Kidney epithelial cell (primary cell): ENCODE measurements at places on chromosomes 4 and X. TPM values are rescaled to one million over a fixed set of nuclear protein-coding genes. Genes with fewer than 3 reads are reported as not detected.

DNA sequence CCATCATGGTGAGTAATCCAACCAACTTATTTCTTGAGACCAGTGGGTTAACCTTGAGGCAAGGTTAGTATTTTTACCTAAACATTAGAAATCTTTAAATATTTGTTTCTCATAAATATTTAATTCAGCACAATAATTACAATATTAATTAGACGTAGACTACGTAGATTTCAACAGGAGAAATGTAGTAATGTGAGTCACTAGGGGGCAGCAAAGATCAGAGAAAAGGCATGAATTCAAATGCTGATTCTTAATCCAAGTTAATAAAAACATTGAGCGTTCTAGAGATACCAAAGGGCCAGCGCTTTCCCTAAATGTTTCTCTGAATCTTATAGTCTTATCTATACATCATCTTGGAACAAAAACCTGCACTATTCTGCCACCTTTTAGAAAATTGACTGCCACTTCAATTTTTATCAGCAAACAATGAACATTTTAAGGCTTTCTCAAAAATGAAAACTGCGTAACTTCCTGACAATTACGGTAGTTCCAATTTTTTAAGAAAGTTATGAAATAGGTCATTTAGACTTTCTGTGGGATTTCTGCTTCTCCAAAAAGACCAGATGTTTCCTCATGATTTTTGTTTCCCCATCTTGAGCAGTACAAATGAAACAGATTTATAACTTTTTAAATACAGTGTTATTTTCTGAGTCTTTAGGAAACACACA lies 180.7 kb downstream of the GASK1B start:
- DNase-seq, result no peak

GRCh38 chr4:184201179-184201578 lies 16.5 kb downstream of the ENPP6 start:
- no peak for DNase-seq

DNA sequence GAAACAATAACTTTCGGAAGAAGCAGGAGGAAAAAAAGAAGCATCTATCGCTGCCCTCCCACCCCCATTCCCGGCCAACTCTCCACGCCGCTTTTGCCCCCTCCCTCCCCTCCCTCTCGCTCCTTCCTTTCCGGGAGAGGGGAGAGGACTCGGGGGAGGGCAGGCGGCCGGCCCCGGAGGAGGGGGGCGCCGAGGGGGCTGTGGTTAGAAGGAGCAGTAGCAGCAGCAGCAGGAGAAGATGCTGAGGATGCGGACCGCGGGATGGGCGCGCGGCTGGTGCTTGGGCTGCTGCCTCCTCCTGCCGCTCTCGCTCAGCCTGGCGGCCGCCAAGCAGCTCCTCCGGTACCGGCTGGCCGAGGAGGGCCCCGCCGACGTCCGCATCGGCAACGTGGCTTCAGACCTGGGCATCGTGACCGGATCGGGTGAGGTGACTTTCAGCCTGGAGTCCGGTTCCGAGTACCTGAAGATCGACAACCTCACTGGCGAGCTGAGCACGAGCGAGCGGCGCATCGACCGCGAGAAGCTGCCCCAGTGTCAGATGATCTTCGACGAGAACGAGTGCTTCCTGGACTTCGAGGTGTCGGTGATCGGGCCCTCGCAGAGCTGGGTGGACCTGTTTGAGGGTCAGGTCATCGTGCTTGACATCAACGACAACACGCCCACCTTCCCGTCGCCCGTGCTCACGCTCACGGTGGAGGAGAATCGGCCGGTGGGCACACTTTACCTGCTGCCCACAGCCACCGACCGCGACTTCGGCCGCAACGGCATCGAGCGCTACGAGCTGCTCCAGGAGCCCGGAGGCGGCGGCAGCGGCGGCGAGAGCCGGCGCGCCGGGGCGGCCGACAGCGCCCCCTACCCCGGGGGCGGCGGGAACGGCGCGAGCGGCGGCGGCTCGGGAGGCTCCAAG lies 1.3 kb downstream of the PCDH7 start:
- DNase-seq, result no peak

DNA sequence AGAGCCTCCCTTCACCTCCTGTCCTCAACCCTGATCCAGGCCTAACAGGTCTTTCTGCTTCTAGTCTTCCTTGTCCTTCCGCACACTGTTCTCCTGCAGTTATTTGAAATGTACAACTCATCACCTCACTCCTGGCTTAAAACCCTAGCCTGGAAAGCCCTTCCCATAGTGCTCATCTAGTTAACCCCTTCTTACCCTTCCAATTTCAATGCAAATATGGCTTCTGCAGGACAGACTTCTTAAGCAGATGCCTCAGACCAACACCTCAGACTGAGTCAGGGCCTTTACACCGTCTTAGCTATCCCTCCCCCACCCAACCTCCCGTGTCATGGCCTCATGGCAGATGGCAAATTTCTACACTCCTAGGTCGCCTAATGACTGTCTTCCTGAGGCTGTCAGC lies 130.4 kb downstream of the BCOR start:
- DNase-seq, result no peak

- no peak for DNase-seq
Observed at GRCh38 chr4:60129740-60130139, 1070.4 kb upstream of the ADGRL3 start.

GRCh38 chr4:1215141-1216075 lies 33.5 kb downstream of the CTBP1 start:
- DNase-seq, result no peak

- DNase-seq, result no peak
Observed at GRCh38 chrX:35499071-35499862, 298.9 kb upstream of the MAGEB16 start.

DNA sequence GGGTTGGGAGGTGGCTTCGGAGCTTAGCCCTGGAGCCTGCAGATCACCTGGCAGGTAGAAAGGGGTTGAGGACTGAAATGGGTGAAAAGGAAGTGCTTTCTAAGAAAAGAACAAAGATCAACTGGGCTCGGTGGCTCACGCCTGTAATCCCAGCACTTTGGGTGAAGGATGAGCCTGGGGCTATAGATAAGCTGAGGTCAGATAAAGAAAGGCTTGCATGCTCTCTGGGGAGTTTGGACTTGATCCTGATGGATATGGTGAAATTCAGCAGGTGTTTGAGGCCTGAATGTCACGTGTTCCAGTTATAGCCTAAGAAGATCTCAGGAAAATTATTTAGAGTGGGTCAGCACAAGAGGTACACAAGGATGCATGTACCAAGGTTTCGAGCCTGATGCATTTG lies 40.8 kb downstream of the SLC34A2 start:
- DNase-seq, result no peak

DNA sequence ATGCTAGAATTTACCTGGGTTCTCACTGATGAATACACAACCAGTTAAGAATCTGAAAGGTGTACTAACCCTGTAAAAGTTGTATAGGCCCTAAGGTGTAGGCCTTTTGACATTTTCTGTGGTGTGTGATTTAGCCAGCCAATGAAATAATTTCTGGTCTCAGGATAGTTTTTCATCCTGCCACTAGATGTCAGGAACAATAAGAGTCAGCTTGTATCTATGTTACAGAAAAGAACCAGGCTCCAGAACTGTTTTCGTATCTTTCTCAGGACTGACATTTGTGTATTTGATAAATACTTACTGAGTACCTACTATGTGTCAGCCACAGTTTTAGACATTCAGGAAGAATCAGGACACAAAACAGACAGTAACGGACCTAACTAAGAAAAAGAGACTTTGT lies 673.6 kb upstream of the TENM3 start:
- DNase-seq, result no peak

- no peak for DNase-seq
Observed at GRCh38 chr4:26317766-26318165, 3.0 kb upstream of the RBPJ start.

DNA sequence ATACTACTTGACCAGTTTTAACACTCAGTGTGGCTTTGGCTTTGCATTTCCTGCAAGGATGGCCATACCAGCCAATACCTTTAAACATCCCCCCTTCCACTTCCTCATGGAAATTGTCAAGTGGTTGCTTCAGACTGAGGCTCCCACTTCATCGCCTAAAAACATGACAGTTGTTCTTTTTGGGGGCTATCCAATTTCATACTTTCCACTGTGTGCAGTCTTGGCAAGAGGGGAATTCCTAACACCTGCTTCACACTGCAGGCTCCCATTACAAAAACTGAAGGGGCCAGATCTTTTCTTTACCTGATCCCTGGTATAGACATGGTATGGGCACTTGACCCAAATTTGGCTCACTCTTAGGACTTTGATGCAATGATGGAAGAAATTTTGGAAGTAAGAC lies 28.5 kb upstream of the TSR2 start:
- DNase-seq, result no peak

- DNase-seq, result no peak
Observed at GRCh38 chr4:1874201-1874600, 3.0 kb downstream of the NSD2 start.

DNA sequence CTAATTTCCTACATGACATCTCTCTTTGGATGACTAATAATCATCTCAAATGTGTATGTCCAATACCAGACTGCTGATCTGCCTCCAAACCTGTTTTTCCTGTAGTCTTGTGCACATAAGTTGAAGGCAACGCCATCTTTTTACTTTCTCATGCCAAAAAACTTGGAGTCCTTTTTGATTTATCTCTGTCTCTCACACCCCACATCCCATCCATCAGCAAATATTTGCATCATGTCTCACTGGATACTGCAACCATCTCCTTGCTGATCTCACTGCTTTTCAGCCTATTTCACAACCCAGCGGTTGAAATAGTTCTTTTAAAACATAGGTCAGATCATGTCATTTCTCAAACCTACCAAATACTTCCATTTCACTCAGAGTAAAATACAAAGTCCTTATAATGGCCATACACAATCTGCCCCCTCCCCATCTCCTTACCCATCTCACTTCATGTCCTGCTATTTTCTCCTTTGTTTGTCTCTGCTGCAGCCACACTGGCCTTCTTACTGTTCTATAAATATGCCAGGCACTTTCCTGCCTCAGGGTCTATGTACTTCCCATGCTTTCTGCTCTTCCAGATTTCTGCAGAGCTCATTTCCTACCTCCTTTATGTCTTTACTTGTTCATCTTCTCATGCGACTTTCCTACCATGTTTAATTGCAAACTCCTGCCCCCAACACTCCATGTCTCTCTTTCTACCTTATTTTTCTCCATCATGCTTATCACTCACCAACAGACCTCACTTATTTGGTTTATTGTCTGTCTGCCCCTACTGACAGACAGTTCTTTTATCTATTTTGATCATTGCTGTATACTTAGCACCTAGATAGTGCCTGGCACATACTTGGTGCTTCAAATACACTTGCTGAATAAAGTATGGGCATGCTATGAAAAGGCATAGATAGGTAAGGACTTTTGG lies 98.8 kb downstream of the ANXA3 start:
- DNase-seq, result no peak

GRCh38 chr4:68717999-68718398 lies 47.5 kb upstream of the UGT2B15 start:
- DNase-seq, result no peak

- DNase-seq, result no peak
Observed at GRCh38 chr4:57448452-57448851, 338.3 kb upstream of the IGFBP7 start.

DNA sequence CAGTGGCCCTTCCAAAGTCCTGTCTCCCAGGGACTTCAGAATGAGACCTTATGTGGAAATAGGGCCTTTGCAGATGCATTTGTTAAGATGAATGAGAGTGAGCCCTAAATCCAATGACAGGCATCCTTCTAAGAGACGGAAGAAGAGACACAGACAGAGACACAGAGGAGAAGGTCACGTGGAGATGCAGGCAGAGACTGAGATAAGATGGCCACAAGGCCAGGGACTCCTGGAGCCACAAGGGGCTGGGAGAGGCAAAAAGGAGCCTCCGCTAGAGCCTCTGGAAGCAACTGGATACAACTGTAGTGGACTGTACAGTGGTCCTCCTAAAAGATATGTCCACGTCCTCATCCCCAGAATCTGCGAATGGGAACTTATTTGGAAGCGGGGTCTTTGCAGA lies 19.0 kb upstream of the CD99 start:
- DNase-seq, result no peak

- DNase-seq, result no peak
Observed at GRCh38 chr4:110381784-110382183, 94.2 kb upstream of the ENPEP start.

DNA sequence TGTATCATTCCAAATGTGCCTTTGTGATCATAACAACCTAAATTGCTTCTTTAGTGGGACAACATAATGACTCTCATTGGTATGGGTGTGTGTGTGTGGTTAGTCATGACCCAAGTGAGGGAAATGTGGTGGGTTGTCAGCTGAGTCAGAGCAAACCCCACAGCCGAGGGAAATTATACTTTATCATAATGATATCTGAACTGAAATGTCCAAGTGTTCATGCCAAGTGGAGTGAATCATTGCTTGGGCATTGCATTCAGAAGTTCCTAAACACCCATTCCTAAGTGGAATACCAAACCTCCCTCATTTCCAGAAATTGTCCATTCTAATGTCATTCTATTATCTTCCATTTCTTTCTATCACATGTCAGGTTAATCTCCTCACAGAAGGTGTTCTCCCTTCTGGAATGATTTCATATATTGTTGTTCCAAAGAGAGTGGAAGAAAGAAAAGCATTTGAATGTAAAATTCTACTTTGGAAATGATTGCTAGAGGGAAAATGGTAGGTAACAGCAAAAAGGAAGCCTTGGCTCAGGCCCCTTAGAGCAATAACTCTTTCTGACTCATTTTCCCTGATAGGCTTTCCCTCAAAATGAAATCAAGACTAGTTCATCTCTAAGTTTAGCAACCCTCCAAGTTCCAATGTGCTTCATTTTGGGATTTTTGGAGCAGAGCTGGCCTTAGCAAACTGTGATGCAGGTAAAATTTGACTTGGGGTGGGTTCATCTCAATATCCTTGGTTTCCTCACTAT lies 230.7 kb upstream of the KCNIP4 start:
- DNase-seq, result peak; percentile 49

- no peak for DNase-seq
Observed at GRCh38 chr4:78019414-78019813, 37.7 kb upstream of the FRAS1 start.

DNA sequence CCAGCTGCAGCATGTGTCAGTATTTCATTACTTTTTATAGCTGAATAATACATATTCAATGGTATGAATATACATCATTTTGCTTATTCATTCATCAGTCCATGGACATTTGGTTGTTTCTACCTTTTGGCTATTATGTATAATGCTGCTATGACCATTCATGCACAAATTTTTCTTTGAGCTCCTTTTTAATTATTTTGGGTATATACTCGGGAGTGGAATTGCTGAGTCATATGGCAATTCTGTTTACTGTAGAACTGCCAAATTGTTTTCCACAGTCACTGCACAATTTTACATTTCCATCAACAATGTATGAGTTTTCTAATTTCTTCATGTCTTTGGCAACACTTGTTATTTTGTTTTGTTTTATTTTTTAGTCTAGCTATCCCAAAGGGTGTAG lies 405.9 kb upstream of the PITX2 start:
- DNase-seq, result no peak

Gene YTHDC1
- total RNA-seq, result 37.7 and 46.1 TPM in 2 replicates

Gene EDNRA
- 11.7 and 13.8 TPM in 2 replicates for total RNA-seq

Gene GATA1
- total RNA-seq, result not detected in 2 replicates

Gene GRIA2
- total RNA-seq, result not detected in 2 replicates

Gene TEC
- 1.8 and 3.2 TPM in 2 replicates for total RNA-seq

Gene XAGE1A
- not detected in 2 replicates for total RNA-seq

Gene RTL3
- total RNA-seq, result not detected in 2 replicates

Gene USP27X
- total RNA-seq, result 3.1 and 3.4 TPM in 2 replicates

Gene GIMD1
- total RNA-seq, result not detected in 2 replicates

Gene ZFP92
- total RNA-seq, result 1.8 and 1.9 TPM in 2 replicates

Gene USP17L17
- total RNA-seq, result not detected in 2 replicates

Gene TBX22
- not detected in 2 replicates for total RNA-seq

Gene XAGE2
- total RNA-seq, result not detected in 2 replicates

Gene PPEF1
- 0.14 TPM in 1 of 2 replicates, not detected in the other for total RNA-seq

Gene PPEF2
- not detected in 2 replicates for total RNA-seq

Gene NLGN3
- total RNA-seq, result 0.13 and 0.34 TPM in 2 replicates

Gene CISD2
- 26.2 and 30.4 TPM in 2 replicates for total RNA-seq

Gene KIT
- total RNA-seq, result 0.34 and 1.7 TPM in 2 replicates

Gene FHIP1A
- 10.0 and 11.5 TPM in 2 replicates for total RNA-seq

Gene DDIT4L
- total RNA-seq, result 0.68 and 1.3 TPM in 2 replicates

Gene POU3F4
- total RNA-seq, result 0.17 and 0.55 TPM in 2 replicates
